ENCODE measurements at places on chromosomes 3 and 15.

DNA sequence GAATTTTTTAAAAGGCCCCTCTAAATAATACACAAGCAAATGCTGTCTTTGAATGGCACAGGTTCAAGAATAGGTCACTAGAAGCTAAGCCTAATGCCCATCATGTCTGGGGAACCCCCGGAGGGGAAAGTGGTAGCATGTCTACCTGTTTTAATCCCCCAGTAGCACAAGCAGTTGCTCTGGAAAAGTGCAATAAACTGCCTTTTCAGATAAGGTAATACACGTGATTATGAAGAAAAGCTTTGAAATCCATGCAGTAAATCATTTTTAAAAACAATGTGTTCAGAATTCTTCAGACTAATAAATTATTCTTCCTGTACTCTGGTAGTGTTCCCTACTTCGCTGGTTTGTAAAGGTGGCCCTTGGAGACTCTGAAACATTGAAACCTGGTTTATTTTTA lies 922.2 kb downstream of the ROBO1 start:
- no peak for DNase-seq

DNA sequence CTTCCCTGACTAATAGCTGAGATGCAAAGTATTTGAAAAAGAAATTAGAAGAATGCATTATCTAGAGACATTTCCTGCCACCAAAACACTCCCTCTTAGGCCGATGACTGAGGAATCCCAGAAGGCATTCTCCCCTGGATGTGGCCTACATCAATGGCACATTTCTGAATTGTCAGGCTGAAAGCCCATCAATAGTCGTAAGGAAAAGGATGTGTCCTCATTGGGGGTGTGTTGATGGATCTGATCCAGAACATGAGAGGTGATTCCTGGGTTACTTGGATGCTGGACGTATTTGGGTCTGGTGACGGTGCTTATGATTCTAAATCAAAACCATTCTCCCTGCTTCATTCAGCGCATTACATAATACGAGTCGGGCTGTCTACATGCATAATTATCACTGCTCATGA lies 216.9 kb upstream of the CDIN1 start:
- DNase-seq: no peak

- DNase-seq: no peak
Observed at GRCh38 chr3:149343951-149344350, 10.5 kb upstream of the TM4SF18 start.

DNA sequence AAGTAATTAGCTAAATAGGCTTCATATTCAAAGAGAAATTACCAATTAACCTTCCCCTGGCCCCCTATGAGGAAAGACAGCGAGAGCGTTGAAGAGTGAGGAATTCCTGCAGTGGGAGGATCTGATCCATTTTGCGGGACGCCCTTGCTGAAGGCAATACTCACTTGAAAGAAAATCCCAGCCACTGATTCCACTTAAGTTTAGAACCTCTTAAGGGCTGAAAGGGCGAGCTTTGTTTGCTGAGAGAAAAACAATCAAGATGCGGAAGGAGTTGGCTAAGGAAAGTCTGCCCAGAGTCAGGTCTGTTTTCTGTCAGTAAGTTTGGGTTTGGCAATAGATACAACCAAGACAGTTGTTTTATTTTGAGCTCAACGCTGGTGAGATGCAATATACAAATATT lies 102.8 kb upstream of the GBE1 start:
- DNase-seq: no peak

DNA sequence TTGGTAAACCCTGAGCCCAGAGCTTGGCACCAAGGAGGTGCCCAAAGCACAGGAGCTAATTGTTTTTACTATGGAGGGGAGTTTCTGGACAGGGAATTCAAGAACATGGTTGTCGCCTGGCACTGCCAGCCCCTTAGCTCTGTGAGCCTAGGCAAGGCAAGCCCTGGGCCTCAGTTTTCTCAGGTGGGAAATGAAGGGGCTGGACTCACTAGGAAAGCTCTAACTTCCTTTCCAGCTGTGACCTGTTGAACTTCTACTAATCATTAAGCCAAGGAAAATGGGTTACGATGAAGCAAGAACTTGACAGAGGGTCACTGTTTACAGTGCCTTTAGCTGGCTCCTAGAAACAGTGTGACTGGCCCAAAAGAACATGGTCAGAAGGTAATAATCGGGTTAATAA lies 277.2 kb downstream of the SHQ1 start:
- no peak for DNase-seq

- DNase-seq: no peak
Observed at GRCh38 chr3:25170021-25170420, 258.0 kb upstream of the RARB start.

DNA sequence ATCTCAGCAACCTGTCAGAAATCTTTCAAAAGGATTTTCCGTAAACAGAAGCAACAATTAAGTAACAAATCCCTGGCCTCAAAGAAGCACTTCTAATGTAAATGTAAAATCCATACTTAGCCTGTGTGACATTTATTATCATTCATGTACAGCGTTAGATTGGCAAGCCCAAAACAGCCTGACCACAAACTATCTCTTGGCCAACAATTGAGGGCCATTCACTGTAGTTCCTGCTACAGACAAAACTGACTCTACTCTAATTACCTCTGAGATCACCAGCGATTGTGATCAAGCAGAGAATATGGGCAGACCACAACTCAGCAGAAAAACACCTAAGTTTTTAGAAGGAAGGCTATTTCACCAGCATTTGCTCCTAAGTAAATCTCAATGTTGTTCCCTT lies 9.2 kb downstream of the SHQ1 start:
- DNase-seq: no peak

DNA sequence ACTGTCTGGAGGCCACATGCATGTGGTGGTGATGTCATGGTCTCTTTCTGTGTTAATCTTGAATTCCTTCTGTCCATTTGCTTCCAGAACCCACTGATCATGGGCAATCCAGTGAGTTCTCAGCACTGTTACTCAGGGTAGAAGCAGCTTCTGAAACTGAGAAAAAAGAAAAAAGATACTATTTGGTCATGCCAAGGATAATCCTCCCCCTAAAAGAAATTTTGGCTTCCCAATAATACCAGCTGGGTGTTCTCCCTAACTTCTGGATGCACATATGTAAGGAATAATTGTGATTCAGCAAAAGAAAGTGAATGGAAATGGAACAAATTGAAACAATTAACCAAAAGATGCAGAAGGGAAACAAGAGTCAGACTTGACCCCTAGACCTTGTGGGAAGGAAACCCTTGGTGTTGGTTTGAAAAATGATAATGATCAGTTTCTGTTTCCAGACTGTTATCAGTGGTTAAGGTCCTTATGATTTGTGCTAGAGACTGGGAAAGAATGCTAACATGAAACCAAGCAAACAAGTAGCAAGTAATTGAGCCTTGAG lies 92.3 kb downstream of the RBMS3 start:
- no peak for DNase-seq

- peak; percentile 33 for DNase-seq
Observed at GRCh38 chr3:43581343-43581742, 40.5 kb downstream of the ANO10 start.

DNA sequence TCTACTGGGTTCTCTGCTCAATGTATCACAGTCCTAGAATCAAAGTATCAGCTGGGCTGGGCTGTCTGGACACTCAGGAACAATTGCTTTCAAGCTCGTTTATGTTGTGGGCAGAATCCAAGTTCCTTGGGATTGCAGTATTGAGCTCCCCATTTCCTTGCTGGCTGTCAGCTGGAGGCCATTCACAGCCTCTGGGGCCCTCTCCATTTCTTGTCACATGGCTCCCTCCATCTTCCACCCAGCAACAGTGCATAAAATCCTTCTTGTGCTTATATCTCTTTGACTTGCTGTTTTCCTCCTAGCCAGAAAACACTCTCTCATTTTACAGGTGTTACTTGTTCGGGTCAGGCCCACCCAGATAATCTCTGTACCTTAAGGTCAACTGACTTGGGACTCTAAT lies 363.5 kb downstream of the IGSF11 start:
- DNase-seq: no peak

DNA sequence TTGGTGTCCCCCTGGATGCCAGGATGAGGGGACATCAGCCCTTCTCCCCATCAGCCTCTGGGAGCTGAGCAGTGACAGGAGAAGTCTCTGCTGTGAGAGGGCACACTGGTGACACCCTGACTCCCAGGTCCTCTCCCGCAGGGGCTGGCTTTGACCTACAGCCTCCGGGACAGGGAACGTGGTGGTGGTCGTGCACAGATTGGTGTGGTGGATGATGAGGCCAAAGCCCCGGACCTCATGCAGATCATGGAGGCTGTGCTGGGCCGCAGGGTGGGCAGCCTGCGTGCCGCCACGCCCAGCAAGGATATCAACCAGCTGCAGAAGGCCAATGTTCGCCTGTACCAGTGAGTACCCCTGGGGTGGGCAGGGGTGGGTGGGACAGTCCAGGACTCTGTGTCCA lies 6.8 kb downstream of the VILL start:
- DNase-seq: no peak

DNA sequence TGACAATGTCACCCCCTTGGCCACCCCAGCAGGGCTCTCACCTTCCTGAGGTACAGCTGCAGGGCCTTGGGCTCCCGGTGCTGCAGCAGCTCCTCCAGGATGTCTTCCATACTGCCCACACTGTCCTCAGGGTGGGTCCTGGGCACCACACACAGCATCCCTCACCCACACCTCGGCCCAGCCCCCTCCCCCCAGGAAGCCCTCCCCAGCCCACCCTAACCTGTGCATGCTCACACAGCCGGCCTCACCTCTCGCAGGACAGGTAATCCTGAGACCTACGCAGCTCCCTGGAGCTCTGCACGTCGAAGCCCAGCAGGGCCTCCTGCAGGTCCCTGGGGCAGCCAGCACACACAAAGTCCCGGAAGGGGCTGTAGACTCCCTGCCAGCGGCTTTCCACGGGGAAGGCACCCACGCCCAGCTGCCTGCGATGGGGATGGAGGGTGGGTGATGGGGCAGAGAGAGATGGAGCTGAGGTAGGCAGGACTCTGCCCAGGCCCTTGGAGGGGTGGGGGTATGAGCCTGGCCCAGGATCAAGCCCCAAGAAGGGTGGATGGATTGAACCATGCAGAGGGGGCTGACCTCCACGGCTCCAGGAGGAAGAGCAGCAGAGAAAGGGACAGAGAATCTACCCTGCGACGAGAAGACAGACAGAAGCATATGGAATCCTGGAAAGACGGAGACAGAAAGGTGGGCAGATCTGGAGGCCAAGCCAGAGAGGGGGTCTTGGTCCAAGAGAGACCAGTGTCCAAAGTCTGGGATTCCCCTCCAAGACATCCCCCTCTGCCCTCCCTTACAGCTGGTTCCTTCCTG lies 16.7 kb downstream of the ALS2CL start:
- no peak for DNase-seq

DNA sequence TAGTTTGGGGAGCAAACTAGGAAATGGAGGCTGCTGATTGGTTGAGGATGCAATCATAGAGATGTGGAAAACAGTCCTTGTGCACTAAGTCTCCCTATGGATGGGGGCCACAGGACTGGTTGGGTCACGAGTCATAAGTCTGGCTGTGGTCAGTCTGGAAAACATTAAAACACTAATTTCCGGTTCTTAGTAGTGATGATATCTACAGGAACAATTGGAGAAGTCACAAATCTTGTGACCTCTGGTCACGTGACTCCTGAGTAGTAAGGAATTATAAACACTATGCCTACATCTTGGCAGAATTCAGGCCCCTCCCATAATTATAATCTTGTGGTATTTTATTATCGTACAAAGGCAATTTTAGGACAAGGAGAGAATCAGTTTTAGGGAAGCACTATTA lies 317.3 kb upstream of the ARPP21 start:
- DNase-seq: no peak

- DNase-seq: no peak
Observed at GRCh38 chr15:47477341-47477740, 240.0 kb upstream of the SEMA6D start.

DNA sequence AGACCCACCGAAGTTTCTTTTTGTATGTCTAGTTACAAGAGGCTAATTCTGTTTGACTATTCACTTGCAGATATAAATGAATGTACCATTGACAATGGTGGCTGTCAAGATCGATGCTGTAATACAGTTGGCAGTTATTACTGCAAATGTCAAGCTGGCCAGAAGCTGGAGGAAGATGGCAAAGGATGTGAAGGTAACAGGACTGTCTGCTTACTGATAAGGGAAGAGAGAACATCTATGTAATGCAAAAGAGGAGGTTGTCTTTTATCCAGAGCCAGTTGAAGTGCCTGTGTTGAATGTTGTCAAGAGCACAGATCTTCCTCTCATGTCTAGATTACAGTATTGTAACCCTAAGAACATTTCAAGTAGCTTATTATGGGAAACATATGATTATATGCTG lies 549.5 kb upstream of the GOLIM4 start:
- no peak for DNase-seq

DNA sequence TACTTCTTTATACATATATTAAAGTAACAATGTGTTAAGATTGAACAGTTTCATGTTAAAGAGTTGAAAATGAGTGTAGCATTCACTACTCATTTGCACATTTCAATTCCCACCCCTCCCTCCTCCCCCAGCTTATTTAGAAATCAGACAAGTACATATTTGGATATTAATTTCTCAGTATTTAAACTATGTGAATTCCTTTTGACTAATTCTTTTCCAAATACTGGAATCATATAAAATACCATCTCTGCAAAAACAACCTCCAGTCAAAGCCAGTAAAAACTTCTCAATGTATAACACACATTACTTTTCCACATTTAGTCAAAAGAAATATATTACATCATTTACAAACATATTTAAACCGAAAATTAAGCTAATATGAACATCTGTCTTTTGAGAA lies 25.5 kb upstream of the SHC4 start:
- DNase-seq: no peak

DNA sequence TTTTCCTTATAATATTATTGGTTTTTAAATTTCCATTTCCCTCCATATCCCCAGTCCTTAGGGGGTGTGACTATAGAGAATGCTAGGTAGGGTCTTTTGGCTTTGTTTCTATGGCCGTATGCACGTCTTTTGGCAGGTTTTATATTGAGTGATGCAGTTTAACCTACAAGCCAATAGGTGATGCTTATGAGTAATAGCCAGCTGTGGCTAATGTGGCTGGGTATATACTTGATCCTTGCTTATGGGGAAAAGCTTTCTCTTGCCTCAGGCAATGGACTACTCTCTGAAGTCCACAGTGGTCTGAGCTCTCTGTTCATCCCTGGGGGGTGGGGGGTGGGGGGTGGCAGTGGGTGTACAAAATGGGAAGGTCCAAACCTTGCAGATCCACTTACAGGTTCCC lies 223.9 kb downstream of the MFSD1 start:
- DNase-seq: no peak

- no peak for DNase-seq
Observed at GRCh38 chr15:89018207-89018606, 70.0 kb upstream of the ABHD2 start.

DNA sequence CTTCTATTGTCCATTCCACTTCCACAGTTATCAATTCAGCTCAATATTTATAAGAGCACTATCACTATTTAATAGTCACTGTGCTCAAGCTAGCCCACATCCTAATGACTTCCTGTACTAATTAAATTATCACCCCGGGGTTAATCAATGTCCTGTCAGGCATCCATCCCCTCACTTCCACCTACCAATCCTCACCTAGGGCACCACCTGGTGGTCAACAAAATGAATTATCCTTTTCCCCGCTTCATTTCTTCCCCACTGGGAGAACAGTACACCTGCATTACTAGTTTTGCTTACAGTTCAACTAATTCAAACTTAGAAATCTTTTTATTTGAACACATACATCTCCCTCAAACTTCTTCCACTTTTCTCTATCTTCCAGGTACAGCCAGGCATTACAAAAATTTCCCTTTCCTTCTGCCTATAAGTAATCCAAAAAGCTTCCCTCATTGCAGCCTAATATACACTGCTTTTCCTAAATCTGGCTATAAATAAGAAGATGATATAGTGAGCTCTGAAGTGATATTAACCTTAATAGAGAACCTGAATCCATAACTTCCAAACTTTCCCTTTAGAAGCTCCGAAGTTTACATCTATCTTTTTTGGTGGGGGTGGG lies 68.5 kb downstream of the TMCC1 start:
- no peak for DNase-seq

- no peak for DNase-seq
Observed at GRCh38 chr3:139695426-139696313, 17.9 kb upstream of the NMNAT3 start.

Data from AG09309 (cell line).